NCI-H187 treated with DMSO at 0.1 percent for 48 hours (cell line): ENCODE measurements at places on chromosomes 3 and 15.

DNA sequence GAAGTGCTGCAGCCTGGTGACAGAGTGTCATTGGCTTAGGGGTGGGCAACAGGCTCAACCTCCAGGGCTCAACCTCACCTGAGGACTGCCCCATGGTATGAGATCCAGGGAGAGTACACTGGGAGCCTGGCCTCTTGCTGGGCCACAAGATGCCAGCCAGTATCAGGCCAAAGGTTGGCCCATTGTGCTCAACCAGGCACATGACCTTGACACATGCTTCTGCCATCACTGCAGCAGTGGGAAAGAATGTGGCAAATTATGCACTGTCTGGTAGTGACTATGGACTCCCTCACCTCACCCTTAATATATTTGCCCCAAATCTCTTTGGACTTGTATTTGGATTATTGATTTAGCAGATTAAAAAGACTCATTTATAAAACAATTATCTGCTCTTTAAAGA is 233.9 kb upstream of the GOLGA6L4 start:
- DNase-seq, result no peak

- DNase-seq, result no peak
These were observed 589 bp downstream of the KLF15 start for GRCh38 chr3:126356373-126357264.

DNA sequence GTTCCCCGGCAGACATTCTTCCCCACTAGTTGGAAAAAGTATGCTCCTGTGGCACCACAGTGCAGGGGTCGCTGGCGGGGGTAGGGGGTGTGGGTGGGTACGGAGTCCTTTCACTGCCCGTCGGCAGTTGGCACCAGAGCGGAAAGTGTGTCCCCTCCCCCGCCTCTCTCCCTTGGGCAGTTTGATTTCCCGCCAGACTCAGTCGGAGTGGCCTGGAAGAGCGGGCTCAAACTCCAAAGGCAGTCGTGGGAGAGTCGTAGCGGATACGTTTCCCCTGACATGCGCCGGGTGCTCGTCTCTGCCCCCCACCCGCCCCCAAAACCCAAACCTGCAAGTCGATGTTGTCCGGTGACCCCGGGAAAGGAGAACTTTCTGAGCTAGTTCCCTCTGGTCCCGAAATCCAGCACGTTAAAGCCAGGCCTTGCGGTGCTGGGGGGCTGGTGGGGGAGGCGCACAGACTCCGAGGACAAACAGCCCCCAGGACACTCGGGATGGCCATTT is 4.4 kb upstream of the FOXB1 start:
- DNase-seq, result no peak

DNA sequence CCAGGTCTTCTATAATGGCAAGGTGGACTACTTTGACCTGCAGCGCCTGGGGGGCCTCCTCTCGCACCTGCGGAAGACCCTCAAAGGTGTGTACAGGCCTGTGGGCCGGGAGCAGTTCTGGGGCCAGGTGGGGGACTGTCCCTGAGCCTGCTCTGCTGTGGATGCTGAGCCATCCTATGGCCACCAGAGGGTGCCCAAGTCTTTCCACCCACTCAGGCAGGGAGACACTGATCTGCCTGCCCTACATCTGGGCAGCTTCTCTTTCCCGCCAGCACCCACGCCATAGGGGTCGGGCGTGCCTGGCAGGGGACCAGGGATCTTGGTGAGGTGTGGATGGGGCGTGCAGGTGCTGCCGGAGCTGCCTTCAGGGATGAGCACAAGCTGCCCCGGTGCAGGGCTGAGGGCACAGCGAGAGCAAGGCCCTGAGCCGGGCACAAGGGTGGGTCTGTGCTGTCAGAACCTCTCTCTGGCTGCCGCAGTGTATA is 14.1 kb downstream of the RNF123 start:
- no peak for DNase-seq

GRCh38 chr15:92907229-92907628 is 7.1 kb downstream of the CHD2 start:
- no peak for DNase-seq

DNA sequence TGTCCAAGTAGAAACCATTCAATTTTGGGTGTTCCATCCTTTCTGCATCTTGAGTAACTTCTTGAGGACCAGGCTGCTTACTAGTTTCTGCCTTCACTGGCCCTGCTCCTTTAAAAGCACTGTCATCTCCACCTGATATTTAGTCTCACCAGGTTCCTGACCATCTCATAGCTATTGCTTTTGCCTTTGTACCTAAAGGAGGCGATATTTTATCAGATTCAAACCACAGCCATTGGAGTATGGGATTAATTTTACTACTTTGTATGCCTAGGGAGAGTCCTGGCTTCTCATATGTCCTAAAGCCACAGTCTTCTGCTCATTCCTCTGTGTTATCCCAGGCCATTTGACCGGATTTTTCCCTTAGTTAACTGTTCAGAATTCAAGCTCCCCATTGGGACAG is 51.8 kb upstream of the RFX7 start:
- no peak for DNase-seq

DNA sequence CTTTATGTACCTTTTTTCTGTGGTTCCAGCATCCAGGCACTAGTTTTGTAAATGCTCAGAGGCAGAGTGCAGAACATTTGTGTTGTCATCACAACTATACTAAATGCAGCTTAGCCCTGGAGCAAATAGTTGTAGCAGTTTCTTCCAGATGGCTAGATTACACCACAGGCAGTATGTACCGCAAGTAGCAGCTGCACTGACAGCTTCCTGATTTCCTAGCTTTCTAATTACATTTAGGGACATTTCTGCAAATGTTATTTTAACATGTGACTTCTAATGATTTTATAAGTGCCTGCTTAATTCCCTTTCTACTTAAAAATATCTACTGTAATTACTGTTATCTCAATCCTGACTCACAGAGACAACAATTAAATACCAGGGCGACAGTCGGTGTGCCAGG is 106.5 kb downstream of the NR2E3 start:
- no peak for DNase-seq

GRCh38 chr3:82671466-82671865 is 910.0 kb upstream of the GBE1 start:
- DNase-seq, result no peak

GRCh38 chr3:188283347-188283746 is 129.4 kb downstream of the LPP start:
- no peak for DNase-seq

DNA sequence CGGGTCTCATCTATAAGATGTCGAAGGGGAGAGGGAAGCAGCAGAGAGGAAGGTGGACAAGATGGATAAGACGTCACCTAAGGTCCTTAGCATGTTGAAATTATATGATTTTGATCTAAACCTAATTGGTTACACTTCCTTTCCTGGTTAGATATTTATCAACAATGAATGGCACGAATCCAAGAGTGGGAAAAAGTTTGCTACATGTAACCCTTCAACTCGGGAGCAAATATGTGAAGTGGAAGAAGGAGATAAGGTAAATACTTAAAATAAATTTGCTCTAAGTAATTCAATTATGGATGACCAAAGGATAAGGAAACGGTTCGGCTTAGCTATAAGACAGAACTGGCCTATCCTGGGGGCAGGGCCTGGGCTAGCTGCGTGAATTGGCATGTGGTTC is 5.5 kb downstream of the ALDH1A3 start:
- no peak for DNase-seq
